ENCODE measurements at places on chromosomes 13 and 19.
A peak's percentile ranks its signal among the peaks of the same experiment; 100 is the strongest.

DNA sequence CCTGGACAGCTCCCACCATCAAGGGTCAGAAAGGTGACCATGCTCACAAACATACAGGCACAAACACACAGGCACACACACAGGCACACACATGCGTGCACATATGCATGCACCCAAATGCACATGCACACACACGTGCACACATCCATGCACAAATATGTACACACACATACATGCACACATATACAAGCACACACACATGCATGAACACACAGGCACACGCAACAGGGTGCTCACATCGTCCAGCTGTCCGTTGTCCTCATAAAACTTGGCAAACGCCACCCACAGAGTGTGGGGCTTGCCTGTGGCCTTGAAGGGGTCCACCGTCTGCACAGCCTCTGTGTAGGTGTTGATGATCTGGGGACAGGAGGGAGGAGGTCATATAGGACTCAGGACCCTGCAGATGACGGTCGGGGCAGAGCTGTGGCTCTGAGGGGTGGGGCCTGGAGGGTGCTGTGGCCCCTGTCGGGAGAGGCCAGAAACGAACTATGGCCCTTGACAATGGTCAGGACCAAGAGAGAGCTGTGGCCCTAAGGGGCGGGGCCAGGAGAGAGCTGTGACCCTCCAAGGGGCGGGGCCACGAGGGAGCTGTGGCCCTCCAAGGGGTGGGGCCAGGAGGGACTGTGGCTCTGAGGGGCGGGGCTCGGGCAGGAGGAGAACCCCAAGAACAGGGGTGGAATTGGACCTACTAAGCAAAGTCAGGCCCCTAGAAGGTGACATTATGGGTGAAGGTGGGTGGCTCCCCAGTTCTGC is 6.2 kb downstream of the XAB2 start:
- DNase-seq: no peak

DNA sequence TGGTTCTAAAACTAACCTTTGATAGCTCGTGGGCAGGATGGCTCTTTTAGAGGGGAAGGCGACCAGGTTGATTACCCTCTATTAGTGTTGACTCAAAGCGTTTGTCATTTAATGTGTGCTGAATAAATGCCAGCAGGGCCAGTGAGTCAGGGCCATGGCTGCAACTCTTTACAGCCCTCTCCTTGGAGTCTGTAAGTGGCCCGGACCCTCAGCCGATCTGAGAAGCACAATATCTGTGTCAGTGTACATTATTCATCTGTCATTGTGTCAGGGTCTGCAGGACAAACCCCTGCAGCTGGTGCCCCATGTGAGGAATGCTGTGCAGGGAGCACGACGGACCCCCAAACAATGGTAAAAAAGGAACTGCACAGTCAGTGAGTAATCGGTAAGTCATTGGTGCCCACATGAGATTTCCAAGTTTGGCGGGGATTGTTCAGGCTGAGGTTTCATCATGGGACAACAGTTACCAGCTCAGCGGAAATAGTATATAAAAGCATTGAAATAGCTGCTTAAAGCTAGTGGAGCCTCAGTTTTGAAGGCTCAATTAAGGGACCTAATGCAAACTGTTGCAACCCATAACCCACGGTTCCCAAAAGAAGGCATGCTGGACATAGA is 139.1 kb downstream of the ZNF675 start:
- no peak for DNase-seq

GRCh38 chr19:48368936-48369335 is 4.8 kb downstream of the SYNGR4 start:
- DNase-seq: peak; percentile 36

GRCh38 chr19:5865772-5866171 is 4.6 kb downstream of the FUT5 start:
- DNase-seq: no peak

- peak; percentile 62 for DNase-seq
These were observed 6.5 kb upstream of the LIPE start for GRCh38 chr19:42433503-42434260.

GRCh38 chr13:106462710-106463109 is 72.8 kb downstream of the EFNB2 start:
- DNase-seq: no peak

DNA sequence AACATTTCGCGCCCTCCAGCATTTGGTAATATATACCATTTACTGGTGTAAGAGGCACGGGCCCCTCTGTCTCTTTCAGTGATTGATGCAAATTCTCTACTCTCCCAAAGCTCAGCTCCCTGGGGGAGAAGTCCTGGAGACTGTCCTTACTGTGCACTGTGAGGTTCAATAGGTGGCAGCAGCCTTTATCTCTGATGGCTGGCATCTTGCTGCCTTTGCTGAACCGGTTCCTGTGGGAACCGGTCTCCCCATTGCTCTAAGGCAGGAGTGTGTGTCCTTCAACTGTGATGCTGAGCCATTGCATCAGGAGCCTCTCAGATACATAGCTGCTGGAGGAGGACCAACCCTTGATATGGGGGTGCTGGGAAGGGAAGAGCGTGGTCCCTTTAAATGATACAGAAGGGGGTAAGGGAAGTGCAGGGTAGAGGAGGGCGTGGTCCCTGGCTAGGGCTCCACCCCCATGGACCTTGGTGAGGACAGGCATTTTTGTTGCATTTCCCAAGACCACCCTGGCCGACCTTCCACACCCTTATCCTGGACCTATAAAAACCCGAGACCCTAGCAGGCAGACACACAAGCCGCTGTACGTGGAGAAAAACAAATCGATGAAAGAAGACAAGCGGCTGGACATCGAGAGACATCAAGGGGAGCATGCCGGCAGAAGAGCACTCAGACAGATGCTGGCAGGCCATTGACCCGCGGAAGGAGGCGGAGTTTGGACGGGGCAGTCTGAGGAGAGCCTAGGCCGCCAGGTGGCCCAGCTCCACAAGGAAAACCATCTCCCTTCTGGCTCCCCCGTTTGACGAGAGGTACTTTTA is 41.1 kb upstream of the GTF3A start:
- no peak for DNase-seq

DNA sequence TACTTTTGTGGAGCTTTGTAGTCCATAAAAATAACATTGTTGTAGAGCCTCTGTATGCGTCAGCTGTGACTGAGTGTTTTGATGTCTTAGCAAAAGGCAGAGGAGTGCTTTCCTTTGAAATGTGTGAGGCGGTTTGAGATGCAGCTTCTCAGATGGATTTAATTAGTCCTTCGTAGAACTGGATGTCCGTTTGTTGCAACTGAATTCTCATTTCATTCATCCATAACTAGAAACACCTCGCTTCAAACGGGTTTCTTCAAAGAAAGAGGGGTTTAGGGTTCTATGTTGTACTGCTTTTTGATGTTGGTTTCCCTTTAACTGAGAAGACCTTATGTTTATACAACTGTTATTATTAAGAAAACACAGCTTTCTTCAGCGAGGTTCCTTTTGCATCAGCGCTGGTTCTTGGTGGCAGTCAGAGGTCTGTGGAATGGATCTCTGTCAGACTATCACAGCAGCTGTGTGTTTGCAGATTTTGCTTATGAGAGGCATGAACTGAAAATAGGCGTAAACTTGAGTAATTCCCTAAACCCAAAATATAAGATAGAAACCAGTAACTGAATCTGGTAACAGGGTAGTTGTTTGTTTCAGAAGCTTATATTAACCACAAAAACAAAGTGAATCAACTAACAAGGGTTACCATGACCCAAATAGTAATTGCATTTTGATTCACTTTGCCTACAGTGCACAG is 194.4 kb downstream of the GGACT start:
- no peak for DNase-seq

- DNase-seq: no peak
These were observed 20.3 kb upstream of the RFC3 start for GRCh38 chr13:33797622-33798021.

GRCh38 chr13:38941353-38941945 is 49.2 kb downstream of the STOML3 start:
- no peak for DNase-seq

DNA sequence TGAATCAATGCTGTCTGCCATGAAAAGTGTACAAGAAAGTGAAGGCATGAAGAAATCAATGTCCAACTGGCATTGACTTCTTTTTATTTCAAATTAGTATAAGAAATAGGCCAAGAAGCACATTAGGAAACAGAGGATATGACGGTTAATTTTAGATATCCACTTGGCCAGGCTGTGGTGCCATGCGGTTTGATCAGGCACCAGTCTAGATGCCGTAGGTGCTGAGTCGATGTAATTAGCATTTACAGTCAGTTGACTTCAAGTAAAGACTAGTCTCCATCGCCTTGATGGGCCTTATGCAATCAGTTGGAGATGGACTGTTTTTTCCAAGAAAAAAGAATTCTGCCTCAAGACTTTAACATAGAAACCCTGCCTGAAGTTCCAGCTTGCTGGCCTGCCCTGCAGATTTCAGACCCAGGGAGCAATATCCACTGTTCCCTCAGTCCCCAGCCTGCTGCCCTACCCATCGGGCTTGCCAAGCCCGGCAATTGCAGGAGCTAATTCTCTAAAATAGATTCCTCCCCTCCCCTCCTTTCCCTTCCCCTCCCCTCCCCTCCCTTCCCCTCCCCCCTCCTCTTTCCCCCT is 120.5 kb upstream of the PEG3 start:
- DNase-seq: no peak

DNA sequence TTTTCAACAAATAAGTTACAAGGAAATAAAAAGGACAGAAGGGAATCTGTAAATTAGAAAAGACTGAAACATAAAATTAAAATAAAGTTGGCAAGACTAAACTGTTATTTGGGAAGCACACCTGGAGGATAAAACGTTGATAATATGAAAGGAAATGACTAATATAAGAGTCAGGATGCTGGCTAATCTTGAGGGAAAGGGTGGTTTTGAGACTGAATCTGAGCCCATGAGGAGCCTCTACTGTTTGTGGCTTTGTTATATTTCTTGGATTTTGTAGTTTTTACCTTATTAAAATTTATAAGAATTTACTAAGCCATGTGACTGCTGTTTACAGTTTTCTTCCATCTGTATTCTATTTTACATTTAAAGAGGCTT is 718.0 kb upstream of the SPRY2 start:
- DNase-seq: no peak

DNA sequence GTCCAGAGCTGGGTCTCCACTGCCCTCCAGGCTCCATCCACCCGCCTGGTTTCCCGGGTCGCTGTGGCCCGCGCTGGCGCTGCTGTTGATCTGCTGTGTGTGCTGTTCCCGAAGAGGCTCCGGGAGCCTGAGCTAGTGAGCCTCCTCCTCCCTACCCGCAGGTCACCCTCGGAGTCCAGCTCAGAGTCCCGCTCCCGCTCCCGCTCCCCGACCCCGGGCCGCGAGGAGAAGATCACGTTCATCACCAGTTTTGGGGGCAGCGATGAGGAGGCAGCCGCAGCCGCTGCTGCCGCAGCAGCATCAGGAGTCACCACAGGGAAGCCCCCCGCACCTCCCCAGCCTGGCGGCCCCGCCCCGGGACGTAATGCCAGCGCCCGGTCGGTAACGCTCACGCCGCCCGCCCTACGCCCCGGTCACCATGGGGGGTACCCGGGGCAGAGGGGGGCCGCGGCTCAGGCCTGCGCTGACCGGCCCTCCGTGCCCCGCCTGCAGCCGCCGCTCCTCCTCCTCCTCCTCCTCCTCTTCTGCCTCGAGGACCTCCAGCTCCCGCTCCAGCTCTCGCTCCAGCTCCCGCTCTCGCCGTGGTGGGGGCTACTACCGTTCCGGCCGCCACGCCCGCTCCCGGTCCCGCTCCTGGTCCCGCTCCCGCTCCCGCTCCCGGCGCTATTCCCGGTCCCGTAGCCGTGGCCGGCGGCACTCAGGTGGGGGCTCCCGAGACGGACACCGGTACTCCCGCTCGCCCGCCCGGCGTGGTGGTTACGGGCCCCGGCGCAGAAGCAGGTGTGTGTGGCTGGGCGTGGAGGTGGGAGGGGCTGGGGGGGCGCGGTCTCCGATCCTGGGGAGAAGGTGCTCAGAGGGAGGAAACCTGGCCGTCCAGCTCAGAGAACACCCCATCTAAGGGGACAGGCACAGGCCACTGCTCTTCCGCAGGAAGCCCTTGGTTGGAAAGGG is 12.2 kb downstream of the ZNF296 start:
- no peak for DNase-seq

GRCh38 chr13:53050151-53050550 is 21.5 kb downstream of the OLFM4 start:
- DNase-seq: no peak

DNA sequence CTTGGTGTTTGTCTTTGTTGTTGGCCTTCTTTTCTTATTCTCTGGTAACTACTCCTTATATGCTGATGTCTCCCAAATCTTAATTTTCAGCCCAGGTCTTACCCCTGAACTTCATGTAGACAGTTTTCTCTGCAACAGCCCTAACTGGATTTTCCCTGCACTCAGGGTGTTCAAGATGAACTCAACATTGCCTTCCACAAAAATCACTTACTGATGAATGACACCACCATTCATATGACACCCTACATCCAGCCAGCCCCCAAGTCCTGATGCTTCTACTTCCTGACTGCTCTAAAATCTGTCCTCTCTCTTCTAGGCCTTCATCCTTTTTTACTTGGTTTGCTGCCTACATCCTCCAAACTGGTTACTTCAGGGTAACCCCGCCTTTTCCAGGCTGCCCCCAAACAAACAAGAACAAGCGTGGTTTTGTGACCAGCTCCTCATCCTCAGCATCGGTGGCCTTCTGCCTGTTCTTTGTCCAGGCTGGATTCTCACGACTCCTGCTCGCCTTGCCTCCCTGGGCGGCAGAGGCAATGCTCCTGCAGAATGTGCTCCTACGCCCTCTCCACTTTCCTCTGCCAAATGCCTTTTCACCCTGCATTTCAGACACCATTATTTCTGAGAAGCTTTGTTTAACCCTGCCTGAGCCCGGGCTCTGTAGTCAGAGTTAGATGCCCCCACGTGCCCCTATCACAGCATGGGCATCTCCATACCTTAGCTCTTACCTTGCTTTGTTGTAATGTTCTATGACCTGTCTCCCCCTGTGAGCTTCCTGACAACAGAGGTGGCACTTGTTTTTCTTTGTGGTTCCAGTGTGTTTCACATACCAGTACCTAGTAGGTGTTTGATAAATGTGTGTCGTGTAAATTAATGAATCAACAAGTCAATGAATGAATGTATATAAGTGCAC is 61.8 kb downstream of the WDFY2 start:
- no peak for DNase-seq

GRCh38 chr13:39407138-39407537 is 195.9 kb downstream of the LHFPL6 start:
- DNase-seq: no peak

GRCh38 chr19:32324631-32325285 is 20.7 kb upstream of the ZNF507 start:
- DNase-seq: no peak

- no peak for DNase-seq
These were observed 42.1 kb downstream of the RGCC start for GRCh38 chr13:41499452-41499851.
